ENCODE measurements at places on chromosomes 4 and X.

DNA sequence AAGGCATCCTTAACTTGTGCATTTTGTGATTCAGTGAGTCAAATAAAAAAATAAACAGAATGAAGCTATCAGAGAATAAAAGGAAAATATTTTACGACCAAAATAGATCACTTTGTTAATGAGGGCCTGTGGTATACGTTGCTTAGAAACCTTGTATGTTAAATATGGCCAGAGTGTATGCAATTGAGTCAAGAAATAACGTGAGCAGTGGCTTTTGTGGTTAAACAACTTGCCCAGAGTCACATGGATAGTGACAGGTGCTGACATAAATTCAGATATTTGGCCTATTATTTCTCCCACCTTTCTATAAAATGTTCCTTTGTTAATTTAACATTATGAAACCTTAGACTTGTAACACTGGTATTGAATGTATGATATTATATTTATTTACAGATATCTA lies 393.4 kb downstream of the PABPC4L start:
- no peak for DNase-seq

GRCh38 chrX:42093756-42094155 lies 170.4 kb upstream of the CASK start:
- no peak for DNase-seq

- DNase-seq = no peak
Observed at GRCh38 chr4:8552024-8552423, 28.2 kb upstream of the GPR78 start.

- DNase-seq = no peak
Observed at GRCh38 chrX:40470830-40471429, 109.8 kb upstream of the ATP6AP2 start.
